ENCODE measurements at places on chromosomes 4 and X. TPM values are rescaled to one million over a fixed set of nuclear protein-coding genes. Genes with fewer than 3 reads are reported as not detected.

The FGA gene
- not detected for total RNA-seq

The ETDB gene
- total RNA-seq: not detected

The AKAP4 gene
- total RNA-seq: not detected

GRCh38 chr4:30181918-30182317 lies 538.3 kb upstream of the PCDH7 start:
- no peak for DNase-seq

GRCh38 chrX:55379396-55379795 lies 72.5 kb upstream of the MAGEH1 start:
- DNase-seq: no peak

GRCh38 chr4:37661772-37662171 lies 24.4 kb downstream of the RELL1 start:
- no peak for DNase-seq
